Cortex of kidney (tissue), 1 donor: ENCODE measurements at places on chromosomes 7 and 10.

GRCh38 chr10:120825878-120826769 lies 25.0 kb upstream of the WDR11 start:
- DNase-seq: no peak

DNA sequence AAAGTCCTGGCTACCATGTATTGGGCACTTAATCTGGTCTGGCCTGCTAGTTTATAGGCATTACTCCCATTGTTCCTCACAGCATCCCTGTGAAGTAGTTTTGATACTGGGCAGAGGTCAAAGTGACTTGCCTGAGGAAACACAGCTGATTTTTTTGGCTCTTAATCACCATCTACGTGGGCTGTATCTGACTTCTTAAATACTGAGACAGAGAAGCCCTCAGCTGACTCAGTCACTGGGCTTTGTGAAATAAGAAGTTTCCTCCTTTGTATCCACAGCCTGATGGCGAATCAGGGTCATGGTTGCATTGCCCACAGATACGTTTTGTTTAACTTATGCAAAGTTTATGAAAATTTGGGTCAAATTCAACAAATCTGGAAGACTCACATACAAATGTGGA lies 13.2 kb downstream of the TACR2 start:
- DNase-seq: no peak

DNA sequence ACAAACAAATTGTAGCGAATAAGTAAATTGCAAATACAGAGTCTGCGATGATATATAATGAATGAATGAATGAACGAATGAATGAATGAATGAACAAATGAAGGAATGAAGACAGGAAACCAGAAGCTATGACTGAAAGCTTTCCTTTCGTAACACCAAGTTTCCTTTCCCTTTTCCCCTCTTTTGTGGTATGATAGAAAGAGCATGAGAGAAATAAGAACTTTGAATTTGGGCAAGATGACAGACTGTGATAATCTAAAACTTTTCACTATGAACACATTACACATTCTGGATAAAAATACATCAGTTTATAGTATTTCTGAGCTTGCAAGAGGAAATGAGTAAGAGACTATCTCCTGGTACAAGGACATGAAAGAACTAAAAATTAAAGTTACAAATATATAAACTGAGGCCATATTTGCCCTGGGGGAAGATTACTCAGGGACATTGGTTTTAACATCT lies 8.4 kb upstream of the UCN3 start:
- no peak for DNase-seq

GRCh38 chr7:107322015-107322414 lies 147.8 kb upstream of the GPR22 start:
- DNase-seq: no peak

GRCh38 chr10:60570896-60571295 lies 181.2 kb upstream of the ANK3 start:
- no peak for DNase-seq

GRCh38 chr10:112247791-112248190 lies 35.4 kb upstream of the TECTB start:
- no peak for DNase-seq

GRCh38 chr7:123494193-123494796 lies 40.1 kb downstream of the IQUB start:
- DNase-seq: no peak

GRCh38 chr7:29304756-29305155 lies 110.2 kb downstream of the CHN2 start:
- DNase-seq: no peak

DNA sequence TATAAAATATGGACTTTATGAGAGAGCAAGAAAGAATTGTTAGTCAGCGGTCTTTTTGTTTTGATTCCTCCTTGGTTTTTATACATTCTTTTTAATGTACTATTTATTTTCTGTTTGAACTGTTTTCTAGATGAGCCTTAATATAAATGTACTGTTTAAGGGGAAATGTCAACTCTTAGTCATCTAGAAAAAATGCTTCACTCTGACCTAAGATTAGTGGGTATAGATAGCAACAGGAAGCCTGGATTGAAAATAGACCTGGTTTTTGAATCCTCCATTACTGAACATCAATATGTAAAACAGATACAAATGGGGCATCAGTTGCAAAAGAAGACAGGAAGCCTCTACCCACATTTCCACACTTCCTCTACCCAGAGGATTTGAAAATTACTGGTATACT lies 87.8 kb downstream of the CHRM2 start:
- DNase-seq: no peak

GRCh38 chr7:139452958-139453672 lies 30.4 kb downstream of the KLRG2 start:
- no peak for DNase-seq

DNA sequence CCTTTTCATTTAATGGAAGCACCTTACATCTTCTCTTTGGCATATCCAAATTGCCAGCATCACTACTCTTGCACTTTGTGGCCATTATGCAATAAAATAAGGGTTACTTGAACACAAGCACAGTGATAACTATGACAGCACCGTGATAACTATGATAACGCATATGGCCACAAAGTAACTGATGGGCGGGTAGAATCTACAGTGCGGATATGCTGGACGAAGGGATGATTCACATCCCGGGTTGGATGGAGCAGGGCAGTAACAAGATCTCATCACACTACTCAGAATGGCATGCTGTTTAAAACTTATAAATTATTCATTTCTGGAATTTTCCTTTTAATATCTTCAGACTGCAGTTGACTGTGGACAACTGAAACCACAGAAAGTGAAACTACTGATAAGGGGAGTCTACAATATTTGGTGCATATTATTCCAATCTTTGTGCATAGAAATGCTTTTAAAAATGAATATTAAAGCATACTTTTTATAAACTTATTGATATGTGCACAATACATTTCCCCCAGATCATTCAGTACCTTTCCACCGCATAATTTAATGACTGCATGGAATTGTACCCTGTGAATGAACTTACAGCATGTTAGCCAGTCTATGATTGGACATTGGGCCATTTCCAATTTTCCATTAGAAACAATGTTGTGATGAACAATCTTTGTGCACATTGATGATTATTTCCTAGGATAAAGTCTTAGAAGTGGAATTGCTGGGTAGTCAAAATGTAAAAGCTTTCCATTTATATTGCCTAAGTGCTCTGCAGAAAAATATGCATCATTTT lies 136.4 kb downstream of the WNT2 start:
- DNase-seq: no peak

GRCh38 chr7:157404845-157405481 lies 68.2 kb downstream of the DNAJB6 start:
- DNase-seq: no peak

- no peak for DNase-seq
These were observed 23.8 kb upstream of the FZD1 start for GRCh38 chr7:91240376-91240941.

DNA sequence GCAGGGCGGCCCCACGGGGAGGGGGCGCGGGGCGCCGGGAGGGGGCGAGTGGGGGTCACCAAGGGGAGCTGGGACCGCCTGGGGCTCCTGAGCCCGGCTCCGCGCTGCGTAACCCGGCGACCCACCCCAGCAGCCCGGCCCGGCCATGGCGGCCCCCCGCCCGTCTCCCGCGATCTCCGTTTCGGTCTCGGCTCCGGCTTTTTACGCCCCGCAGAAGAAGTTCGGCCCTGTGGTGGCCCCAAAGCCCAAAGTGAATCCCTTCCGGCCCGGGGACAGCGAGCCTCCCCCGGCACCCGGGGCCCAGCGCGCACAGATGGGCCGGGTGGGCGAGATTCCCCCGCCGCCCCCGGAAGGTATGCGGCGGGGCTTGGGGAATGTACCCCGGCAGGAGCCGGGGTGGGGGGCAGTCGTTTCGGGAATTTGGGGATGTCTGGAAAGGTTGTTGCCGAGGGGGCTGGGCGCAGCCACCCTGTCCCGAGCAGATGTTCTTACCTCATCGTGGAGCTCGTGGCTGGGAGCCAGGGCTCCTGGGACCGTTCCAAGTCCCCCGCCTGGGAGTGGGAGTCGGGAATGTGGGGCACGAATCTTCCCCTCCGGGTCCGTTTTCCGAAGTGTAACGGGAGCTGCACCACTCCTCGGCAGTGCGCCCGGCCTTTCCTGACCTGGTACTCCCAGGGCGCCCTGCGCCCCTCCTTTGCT lies 431 bp downstream of the ZYX start:
- DNase-seq: no peak

GRCh38 chr7:78562191-78562590 lies 763.6 kb downstream of the PHTF2 start:
- DNase-seq: no peak

DNA sequence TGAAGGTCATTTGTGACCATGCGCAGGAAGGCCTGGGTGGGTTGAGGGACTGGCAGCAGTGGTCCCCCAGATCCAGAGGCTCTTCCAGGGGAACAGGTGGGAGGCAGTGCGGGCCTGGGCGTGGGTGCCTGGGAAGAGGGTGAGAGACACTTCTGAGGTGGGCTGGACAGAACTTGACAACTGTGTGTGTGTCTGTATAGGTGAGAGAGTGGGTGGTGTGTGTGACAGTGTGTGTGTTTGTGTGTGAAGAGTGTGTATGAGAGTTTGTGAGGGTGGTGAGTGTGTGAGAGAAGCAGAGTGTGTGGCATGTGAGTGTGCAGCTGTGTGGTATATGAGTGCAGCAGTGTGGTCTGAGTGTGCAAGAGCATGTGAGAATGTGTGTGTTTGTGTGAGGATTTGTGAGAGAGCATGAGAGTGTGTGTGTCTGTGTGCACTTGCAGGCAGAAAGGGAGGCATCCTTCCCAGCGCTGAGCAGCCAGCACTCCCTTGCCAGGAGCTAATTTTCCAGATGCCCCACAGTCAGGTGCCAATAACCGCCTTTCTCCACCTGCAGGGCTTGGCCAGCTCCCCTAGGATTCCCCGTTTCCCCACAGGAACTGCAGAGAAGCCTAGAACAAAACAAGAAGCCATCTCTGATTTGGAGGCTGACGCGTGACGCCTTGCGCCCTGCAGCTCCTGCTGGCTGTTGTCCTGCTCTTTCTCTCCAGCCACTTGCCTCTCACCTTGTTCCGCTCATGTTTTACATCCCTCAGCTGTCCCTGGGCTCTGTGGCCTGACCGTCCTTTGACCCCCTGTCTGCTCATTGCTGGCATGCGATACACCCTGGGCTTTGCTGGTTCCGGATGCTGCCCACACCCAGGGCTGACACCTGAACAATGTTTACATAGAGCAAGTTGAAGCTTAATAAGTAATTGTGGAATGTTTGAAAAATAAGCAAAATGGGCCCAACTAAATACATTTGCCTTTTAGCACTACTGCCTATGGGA lies 88.0 kb downstream of the TMEM178B start:
- no peak for DNase-seq

DNA sequence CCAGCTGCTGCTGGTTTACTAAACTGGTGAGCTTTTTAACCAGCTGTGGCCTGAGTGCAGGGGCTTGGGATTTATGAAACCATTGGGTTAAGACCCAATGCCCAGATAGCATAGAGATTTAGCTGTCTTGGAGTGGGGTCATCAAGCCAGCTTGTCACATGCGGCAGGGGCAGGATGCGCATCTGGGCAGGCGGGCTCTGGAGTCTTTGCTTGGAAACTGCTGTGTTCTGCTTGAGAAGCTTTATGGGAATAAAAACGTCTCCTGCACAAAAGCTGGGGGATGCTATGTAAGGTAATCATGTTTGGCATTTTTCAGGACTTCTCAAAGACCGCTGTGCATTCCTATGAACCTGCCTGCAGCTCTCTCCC lies 136.3 kb downstream of the MAPK8 start:
- no peak for DNase-seq

DNA sequence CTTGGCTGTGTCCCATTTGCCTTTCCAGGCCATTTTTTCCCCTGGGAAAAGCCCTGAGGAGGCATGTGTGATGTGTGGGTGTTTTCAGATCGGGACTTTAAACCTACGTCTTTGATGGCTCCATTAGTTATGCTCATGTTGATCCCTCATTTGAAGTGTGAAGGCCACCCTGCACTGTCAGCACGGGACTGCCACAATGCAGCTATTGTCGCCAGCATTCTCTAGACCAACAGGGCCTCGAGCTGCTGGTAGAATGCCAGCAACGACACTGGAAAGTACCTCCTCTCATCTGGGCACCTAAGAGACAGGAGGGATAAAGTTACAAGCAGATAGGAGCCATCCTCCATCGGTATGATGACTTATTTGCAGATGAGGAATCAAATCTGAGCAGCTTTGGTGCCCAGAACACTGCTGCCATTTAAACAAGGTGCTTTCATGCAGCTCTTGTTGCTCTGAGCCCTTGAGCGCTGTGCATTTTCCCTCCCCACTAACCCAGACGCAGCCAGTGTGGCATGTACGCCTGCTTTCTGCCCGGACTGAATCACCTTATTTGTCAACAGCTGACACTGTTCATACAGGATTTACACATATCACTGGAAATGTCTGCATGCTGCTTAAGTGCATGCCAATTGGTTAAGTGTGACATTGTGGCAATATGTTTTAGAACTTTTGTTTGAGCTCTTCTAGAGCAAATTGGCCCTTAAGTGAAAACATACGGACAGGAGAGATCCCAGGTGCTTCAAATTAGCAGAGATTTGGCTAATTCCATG lies 175.0 kb upstream of the PITRM1 start:
- no peak for DNase-seq

- DNase-seq: no peak
These were observed 43.0 kb upstream of the NMT2 start for GRCh38 chr10:15211464-15211979.

GRCh38 chr7:98282703-98283102 lies 1.2 kb downstream of the BRI3 start:
- no peak for DNase-seq

DNA sequence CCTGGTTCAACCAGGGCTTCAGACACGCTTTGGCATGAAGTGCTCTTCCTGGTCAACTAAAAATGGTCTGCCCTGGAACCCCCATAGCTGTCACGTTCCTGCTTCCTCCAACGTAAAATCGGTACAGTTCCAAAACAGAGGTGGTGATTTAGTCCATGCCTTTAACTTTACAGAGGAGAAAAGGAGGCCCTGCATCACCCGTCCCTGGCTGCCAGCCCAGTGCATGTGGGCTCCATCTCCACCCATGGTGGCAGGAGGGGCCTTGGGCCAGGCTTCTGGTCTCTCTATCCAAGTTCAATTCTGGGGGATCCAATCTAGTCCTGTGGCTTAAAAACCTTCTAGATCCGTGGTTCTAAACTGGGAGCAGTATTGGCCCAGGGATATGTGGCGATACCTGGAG lies 18.7 kb downstream of the ECHDC3 start:
- DNase-seq: no peak

- no peak for DNase-seq
These were observed 104.9 kb downstream of the CDK14 start for GRCh38 chr7:90701021-90701420.

DNA sequence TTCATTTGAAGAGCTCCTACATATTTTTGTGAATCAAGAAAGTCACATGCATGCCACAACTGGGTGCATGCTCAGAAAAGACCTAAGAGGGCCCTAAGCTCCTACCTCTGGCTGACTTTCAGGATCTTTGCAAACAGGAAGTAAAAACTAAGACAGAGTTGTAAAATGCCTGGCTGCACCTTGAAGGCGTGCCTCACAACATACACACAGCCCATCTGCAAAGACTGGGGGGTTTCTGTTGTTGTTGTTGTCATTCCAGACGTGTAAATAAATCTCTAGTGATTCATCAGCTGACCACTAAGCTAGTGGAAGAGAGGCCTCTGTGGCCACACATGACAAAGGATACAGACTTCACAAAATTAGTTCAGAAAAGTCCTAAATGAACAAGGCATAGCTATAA lies 31.8 kb downstream of the SMURF1 start:
- no peak for DNase-seq

- no peak for DNase-seq
These were observed 115.7 kb upstream of the GDF10 start for GRCh38 chr10:47184273-47184672.

GRCh38 chr7:134750083-134751062 lies 29.1 kb upstream of the CALD1 start:
- DNase-seq: no peak

GRCh38 chr10:28411648-28412047 lies 108.8 kb upstream of the MPP7 start:
- DNase-seq: no peak
